ENCODE measurements at places on chromosomes 3 and 15.

DNA sequence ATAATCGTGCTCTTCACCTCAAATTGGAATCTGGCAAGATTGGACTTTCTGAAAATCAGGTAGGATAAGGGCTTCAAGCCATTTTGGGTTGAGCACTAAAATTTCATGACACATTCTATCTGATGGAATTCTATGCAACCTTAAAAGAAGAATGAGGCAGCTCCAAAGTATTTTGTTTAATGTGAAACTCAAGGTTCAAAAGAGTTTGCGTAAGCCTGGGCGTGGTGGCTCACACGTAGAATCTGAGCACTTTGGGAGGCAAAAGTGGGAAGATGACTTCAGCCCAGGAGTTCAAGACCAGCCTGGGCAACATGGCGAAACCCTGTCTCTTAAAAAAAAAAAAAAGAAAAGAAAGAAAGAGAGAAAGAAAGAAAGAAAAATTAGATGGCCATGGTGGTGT lies 3.6 kb upstream of the PLA1A start:
- no peak for DNase-seq

DNA sequence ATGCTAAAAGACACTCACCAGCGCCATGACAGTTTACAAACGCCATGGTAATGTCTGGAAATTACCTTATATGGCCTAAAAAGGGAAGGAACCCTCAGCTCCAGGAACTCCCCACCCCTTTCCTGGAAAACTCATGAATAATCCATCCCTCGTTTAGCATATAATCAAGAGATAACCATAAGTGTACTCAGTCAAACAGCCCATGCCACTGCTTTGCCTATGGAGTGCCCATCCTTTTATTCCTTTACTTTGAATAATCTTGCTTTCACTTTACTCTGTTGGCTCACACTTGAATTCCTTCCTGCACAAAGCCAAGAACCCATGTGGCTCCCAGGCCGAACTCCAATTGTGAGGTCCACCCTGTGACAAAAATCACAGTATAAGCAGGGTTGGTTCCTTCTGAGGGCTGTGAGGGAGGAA lies 19.1 kb upstream of the FSTL1 start:
- DNase-seq: no peak

GRCh38 chr15:101479851-101480612 lies 9.5 kb downstream of the PCSK6 start:
- no peak for DNase-seq

DNA sequence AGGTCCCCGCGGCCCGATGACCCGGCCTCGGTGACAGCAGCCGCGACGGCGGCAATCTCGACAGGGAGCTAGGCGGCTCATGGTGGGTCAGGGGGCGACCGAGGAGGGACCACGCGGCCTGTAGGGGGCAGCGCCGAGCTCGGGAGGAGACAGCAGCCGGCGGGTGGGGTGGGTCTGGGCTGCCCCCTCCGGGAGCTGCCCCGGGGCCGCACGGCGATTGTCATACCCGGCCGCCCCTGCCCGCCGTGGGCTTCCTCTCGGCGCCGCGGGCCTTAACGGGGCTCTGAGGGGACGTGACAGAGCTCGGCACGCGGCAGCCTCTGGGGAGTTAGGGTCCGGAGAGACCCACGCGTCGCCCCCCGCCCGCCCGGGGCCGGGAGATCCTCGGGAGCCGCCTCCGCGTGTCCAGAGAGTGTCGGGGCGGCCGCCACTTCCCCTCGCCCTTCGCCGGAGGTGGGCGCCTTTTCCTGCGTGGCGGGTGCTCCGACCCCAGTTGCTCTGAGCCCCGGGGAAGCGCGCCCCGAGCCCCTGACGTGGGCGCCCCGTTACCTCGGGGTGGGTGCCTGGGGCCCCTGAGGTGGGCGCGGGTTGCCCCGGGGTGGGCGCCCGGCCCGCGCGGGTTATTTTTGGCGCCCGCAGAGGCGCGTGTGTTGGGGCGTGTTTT lies 539 bp upstream of the PLCL2 start:
- DNase-seq: no peak

Data from amniotic stem cell (primary cell).